AG04450 (cell line): ENCODE measurements at places on chromosomes 4 and X.

DNA sequence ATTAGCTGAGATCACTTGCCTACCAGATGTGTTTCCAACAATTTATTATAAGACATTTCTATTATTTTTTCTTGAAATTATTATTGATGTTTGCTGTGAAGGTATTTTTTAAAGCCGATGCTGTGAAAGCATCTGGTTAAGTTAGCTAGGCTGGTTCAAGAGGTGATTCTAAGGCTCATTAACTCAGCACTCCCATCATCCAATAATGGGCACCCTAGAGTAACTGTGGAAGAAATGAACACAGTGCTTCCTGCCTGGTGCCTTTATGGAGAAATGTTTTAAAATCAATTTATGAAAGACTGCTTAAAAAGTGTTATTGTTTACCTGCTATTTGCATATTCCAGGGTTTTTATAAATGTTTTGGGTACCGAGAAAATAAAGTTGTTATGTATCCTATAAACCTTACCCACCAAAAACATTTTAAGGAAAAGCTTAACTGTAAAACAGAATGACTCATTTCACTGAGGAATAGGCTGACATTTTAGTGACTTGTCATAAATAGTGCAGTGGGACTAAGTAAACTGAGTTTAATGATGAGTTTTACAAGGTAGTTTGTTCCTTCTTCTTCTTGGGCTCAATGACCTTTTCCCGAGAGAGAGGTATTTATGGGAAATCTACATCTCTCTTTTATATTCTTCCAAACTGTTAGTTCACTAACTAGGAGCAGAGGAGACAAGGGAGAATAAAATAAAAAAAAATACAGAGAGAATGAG, 310.0 kb upstream of the AADAT start:
- DNase-seq = no peak

DNA sequence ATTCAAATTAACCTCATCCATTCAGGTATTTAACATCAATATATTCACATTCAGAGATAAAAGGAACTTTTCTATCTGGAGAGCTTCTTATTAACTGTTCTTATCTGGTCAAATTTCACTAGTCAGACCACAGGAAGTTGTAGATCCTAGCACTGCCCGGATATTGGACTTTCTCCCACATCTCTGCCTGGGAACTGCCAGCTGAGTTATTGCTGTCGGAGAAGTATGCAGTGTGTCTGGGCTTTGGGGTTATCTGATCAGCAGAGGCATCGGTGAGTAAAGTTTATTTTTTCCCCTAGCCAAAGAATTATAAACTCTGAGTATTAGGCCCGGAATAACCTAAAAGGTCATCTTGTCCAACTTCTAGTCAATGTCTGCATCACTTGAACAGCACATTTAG, 45.1 kb downstream of the OR13H1 start:
- DNase-seq = no peak

DNA sequence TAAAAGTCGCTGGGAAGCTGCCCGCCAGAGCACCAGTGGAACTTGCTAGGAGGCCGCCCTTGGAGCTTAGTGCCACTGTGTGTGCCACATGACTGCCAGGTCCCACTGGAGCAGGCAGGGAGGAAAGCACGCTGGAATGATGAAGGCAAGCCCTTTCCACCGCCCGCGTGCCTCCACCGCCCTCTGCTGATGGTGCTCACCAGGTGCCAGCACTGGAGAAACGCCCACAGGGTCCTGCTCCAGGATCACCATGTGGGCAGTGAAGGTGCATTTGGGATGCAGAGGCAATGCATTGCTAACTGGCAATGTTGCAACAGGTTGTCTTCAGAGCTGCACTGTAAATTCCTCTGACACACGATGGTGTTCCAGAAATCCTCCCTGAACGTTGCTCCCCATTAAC, 76.3 kb downstream of the SHROOM2 start:
- DNase-seq = no peak

- no peak for DNase-seq
Observed at GRCh38 chrX:65203545-65203944, 227.3 kb upstream of the ZC4H2 start.
